ENCODE measurements at places on chromosomes 13 and 19.

GRCh38 chr13:26909477-26909876 lies 148.9 kb upstream of the GPR12 start:
- DNase-seq, result no peak

- no peak for DNase-seq
Observed at GRCh38 chr19:4385291-4386040, 14.9 kb downstream of the SH3GL1 start.

- no peak for DNase-seq
Observed at GRCh38 chr13:71828117-71828516, 38.9 kb downstream of the DACH1 start.

- no peak for DNase-seq
Observed at GRCh38 chr13:61664801-61665705, 249.4 kb upstream of the PCDH20 start.

- DNase-seq, result peak; percentile 37
Observed at GRCh38 chr19:21483589-21484170, 21.7 kb upstream of the ZNF429 start.

DNA sequence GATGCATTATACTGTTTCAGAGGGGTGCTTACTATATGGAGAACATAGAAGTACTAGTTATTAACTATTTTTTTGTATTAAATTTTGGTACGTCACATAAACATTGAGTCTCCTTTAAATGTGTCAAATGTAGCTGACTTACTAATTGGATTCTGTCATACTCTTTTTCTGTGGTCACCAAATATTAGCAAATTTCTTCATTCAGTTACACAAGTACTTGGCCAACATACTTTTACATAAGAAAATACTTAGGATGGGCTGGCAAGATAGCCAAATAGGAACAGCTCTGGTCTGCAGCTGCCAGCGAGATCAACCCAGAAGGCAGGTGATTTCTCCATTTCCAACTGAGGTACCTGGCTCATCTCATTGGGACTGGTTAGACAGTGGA lies 19.2 kb downstream of the LPAR6 start:
- no peak for DNase-seq

- DNase-seq, result peak; percentile 69
Observed at GRCh38 chr19:10699650-10700335, 1.4 kb upstream of the QTRT1 start.

DNA sequence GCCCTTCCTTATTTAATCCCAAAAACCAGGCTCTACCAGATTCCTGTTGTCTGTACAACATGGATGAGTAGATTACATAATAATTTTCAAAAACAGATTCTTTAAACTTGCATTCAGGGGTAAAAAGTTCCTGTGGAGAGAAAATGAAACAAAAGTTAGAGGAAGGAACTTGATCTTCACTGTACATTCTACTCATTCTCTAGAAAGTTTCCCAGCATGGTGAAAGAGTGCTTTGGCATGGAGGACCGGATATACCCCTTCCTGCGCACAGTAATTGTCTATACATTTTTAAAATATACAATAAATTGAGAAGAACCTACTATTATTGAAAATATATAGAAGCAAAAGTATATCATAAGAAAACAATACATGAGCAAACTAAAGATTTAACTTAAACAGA lies 274.2 kb downstream of the ITGBL1 start:
- no peak for DNase-seq

DNA sequence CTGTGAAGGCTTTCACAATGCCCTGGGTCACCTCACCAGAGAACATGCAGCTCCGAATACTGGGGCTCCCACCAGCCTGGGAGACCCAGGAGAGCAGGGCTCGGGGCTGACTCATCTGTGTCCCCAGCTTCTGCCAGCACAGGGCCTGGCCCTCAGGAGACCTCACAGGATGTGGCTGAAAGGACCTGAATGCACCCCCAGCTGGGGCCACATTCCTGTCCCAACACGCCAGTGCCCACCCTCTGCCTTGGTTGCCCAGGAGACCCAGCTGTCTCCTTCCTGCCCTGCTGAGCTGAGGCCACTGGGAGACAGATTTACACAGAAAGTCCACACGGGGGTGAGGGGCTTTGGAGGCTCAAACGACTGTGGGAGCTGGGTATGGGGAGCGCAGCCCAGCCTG lies 11.9 kb downstream of the BCAT2 start:
- DNase-seq, result no peak

- no peak for DNase-seq
Observed at GRCh38 chr19:41225238-41226052, 6.4 kb downstream of the AXL start.

DNA sequence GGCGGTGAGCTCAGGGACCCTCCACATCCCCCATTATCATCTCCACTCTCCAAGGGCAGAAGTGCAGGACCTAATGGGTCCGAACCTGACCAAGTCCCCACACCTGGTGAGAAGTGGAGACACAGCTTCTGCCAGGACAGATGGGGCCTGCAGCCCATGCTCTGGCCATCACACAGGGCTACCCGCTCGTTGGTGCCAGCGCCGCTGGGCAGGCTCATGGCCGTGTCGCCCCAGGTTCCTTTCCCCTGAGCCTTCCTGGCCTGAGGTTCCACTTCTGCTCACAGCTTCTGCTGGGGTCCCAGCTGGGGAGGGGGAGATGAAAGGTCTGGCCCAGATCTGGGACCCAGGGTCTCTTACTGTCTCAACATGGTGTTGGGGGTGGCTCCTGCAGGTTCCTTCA lies 48.4 kb upstream of the KCTD15 start:
- no peak for DNase-seq

DNA sequence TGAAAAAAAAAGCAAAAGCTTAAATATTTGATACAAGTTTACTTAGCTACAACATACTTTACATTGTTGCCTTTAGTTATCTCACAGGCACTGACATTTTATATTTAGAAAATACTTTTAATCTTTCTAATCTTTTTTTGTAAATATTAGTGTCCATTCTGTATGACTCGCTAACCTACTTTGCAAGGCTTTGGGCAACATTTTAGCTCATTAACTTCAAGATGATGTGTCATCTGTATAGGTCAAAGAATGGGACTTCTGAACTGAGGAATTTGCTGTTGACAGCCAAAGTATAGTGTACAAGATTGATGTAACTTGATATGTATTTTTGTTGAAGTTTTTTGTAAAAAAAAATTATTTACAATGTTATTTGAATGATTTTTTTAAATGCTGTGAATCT lies 2.7 kb upstream of the C1QTNF9 start:
- no peak for DNase-seq

DNA sequence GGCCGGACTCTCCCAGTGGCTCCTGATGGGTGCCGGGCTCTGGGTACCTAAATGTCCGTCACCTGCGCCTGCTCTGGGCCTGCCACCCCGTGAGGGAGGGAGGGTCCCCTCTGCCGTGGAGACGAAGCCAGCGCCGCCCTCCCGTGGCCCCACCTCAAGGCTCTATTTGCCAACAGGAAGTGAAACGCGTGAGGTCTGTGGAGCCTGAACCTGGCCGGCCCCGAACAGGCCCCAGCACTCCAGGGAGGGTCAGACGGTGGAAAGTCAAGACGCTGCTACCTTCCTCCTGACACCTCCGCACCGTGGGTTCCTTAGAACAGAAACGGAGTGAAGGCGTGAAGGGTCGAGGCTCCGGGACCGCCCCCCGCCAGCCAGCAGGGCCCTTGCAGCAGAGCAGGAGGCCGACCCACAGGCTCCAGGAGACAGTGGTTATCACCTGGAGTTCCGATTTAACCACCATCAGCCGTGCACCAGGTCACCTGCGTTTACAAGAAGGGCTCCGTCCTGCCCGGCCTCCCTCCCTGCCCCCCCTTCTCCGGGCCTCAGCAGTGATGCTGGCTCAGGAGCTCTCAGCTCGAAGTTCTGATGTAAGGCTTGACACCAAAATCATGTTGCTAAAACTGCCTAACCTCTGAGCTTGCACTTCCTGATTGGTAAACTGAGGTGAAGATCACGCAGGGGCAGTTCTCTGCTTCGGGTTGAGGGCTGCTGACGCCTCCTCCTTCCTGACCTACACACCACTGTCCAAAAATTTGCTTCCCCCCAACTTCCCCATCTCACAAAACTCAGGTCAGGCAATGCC lies 50.9 kb upstream of the C13orf46 start:
- DNase-seq, result peak; percentile 69

DNA sequence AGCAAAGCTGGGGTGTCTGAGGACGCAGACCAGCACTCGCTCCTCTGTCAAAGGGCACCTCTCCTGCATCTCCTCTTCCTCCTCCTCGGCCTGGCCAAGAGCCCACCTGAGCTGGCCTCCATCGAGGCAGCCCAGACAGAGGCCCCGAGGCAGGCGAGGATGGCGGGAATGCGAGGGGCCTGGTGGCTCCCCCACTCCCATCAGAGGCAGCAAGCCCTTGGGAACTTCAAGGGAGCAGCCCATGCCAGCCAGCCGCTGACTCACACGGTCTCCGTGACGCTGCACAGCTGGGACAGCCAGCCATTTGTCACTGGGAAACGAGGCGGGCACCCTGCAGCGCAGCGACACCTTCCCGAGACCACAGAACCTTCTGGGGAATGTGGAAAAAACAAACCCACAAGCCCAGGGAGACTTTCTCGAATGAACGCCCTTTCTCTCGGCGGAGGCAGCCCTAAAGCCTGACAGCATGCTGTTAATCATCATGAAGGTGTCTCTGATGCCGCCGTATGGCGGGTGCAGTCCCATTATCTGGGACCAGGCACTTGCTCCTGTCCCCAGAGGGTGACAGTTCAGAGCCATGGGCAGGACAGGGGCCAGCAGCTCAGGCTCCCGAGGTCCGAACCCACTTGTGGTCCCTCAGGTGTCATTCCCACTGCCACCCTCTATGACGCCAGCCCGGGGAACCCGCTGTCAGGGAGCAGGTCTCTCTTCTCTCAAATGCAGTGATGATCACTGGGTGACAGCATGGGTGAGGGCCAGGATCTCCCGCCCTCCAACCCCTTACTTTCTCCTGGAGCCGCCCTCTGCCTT lies 53.0 kb downstream of the PEPD start:
- no peak for DNase-seq

DNA sequence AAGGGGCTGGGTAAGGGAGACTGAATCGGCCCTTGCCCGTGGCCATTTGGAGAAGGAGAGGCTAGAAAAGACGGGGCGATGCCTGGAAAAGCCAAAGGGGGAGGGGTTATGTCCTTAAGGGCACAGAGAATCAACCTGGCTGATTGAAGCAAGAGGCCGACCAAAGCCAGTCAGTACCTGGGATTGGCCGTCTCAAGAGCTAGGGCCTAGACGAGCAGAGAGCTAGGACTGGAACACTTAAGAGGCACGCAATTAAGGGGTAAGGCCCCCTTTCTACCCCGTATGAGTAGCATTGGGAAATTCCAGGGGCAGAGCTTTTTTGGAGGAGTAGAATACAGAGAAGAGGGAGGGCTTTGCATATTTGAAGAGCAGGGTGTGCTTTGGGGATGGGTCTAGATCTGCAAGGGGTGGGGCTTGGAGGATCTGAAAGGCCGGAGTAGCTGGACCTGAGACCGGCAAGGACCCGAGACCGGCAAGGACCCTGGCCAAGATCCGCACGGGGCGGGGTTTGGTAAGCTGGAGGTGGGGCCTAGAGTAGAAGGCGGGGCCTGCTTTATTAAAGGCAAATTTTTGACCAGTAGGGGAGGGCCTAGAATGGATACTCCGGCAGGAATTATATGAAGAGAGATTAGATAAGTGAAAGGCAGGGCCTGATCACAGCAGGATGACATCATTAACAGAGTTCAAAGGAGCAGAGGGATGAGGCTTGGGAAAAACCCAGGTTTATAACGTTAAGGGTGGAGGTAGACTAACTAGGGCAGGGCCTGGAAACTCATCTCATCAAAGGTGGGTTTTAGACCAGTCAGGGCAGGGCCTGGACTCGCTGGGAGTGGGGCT lies 10.7 kb upstream of the CACNG6 start:
- DNase-seq, result no peak

GRCh38 chr19:43777163-43777695 lies 3.5 kb downstream of the KCNN4 start:
- DNase-seq, result peak; percentile 53
